Lower lobe of right lung (tissue), 2 donors: ENCODE measurements at places on chromosomes 6 and 20. TPM values are rescaled to one million over a fixed set of nuclear protein-coding genes. Genes with fewer than 3 reads are reported as not detected.

DNA sequence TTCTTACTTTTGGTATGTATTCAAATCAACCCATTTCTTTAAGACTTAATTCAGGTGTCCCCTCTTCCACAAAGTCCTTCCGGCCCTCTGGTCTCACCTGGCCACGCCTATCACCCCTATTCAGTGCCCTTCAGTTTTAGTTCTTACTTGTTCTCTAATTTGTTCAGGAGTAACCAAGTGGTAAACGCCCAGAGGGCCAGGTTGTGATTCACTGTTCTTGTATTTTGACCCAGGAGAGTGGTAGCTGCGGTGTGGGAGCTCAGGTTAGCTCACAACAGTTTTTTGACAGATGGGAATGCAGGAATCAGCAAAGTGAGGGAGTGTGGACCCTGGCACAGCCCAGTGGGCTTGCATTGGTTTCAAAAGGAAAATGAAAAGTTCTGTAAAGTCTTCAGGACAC is 81.7 kb upstream of the RIPOR2 start:
- DNase-seq = no peak

DNA sequence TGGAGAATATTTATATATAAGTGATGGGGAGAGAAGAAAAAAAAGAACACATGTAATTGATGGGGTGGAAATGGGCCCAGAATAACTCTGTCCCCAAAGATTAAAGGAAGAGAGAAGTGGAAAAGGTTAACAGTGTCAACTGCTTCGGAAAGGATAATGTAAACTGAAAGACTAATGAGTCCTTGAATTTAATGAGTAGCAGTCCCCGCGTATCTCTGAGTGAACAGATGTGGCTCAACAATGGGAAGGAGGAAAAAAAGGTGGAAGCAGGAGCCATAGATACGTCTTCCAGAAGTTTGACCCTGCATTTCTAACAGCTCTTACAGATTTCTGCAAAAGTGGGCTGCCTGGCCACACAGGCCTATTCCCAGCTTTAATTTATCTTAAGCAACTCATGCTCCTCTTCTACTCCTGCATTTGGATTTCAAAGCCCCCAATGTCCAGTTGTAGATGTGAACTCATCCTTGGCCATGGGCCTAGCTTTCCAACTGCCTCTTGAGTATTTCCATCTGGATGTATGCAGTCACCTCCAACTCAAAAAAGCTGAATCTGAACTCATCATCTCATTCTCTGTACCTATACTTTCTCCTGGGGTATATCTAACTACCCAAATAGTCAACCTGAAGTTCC is 61.3 kb downstream of the DST start:
- DNase-seq = no peak

GRCh38 chr6:125963817-125964216 is 7.2 kb downstream of the HINT3 start:
- DNase-seq = no peak

Gene TFAP2D
- not detected for total RNA-seq

- no peak for DNase-seq
Observed at GRCh38 chr6:71268735-71269437, 19.7 kb upstream of the OGFRL1 start.

Gene TRIM15
- total RNA-seq = not detected

Gene MUC22
- total RNA-seq = not detected

- no peak for DNase-seq
Observed at GRCh38 chr6:49733680-49734079, 10.5 kb downstream of the CRISP3 start.

- no peak for DNase-seq
Observed at GRCh38 chr20:25129428-25129827, 47.5 kb upstream of the VSX1 start.

GRCh38 chr6:36352477-36353157 is 15.9 kb upstream of the BNIP5 start:
- DNase-seq = no peak

GRCh38 chr20:60591172-60591799 is 633.1 kb downstream of the CDH26 start:
- DNase-seq = no peak

DNA sequence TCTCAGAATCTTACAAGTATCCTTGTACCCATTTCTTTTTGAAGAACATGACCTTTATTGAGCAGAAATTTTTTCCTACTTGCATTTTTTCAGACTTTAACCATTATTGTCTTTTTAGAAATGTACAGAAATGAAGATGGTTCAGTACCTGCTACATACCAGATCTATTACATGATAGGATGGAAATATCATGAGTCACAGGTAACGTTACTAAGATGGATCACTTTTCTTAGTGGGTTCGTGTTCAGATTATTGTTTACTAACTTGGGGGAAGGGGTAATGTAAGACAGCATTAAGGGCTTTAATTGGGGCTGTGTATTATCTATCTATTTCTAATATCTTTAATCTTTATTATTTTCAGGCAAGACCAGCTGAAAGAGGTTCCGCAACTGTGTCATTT is 31.9 kb downstream of the NDUFAF5 start:
- DNase-seq = no peak

DNA sequence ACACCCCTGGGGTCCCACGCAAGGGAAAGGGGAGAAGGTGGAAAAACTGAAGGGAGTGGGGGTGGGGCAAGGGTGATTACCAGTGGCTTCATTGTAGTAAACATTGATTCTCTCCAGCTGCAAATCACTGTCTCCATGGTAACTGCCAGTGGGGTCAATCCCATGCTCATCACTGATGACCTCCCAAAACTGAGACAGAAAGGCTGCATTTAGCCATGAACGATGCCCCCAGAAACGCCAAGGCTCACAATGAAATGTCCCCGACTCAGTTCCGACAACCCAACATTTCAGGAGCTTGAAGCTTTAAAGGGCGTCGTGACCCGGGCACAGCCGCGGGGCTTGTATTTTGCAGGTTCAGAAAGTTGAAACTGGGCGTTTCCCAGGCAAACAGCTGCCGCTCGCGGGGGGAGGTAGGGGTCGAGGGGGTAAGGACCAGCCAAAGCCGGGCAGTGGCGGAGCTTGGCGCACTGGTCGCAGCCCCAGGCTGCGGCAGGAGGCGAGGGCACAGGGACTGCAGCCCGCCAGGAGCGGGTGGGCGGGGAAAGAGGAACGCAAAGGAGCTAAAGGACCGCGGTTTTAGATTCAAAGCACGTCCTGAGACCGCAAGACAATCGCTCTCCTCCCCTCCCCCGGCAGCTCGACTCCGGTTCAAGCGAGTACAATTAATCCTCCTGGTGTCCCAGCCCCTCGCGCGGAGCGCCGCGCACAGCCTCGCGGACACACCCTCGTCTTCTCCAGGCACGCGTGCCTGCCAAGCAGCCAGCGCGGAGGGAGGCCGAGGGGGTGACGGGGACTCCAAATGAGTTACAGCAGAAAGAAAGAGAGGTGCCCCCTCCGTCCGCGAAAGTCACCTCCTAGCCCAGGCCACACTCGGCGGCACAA is 731 bp downstream of the TUBB2B start:
- DNase-seq = no peak

GRCh38 chr6:33799454-33800113 is 4.2 kb downstream of the MLN start:
- DNase-seq = no peak

DNA sequence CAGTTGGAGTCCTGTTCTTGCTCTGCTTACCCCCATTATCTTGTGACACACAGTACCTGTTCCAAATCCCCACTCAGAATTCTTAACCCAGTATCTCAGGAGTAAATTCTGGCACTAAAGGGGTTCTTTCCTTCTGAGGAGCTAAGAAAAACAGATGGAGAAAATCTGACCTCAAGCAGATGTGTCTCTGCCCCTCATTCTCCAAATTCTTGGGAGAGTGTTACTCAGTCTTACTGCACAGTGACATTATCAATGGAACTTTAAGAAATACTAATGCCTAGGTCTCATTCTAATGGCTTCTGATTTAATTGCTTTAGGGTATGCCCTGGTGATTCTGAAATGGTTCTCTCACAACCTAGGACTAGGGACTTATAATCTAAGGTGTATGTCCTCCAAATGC is 40.6 kb upstream of the PTPRK start:
- DNase-seq = no peak

DNA sequence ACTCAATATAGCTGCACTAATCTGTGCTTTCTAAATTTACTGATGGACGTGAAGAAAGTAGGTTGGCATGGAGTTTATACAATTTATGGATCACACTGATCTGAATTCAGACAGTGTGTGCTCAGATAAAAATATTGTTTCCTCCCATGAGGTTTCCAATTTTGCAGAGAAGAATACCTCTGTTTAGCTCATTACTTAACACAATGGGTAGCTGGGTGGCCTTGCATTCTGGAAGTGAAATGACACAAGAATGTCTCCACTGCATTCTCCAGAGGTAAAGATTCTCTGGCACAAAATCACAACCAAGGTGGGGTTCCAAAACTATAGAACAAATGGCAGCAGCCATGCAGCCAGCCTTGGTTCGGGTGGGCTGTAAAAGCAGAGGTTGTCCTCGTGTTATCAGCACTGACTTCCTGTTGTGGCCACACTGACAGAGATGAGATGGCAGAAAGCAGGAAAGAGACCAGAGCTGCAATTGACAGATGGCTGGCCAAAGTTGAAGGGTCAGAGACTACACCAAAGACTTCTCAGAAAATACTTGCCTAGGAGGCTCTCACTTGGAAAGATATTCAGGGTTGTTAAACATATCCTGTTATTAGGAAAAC is 50.2 kb downstream of the HDAC2 start:
- DNase-seq = no peak

- no peak for DNase-seq
Observed at GRCh38 chr6:76835293-76835692, 628.0 kb downstream of the HTR1B start.

Gene HLA-DMB
- 208 TPM for total RNA-seq

- peak; percentile 71 for DNase-seq
Observed at GRCh38 chr6:36735110-36736071, 37.8 kb downstream of the RAB44 start.

Gene TRAPPC3L
- not detected for total RNA-seq

DNA sequence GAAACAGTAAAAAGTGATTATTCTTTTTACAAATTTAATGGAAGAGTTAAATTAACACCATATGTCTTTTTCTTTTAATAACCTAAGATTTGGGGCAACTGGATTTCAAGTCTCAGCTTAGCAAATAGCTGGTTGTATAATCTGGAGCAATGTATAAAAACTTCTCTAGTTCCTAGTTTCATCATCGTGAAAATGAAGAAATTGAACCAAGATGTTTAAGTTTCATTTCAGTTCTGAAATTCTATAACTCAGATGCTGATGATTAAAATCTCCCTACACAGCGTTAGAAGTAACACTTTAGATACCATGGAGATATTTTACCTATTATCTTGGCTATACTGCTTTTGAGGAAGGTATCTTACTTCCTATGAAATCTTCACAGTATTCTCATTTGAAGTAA is 252.0 kb downstream of the KIF16B start:
- no peak for DNase-seq

DNA sequence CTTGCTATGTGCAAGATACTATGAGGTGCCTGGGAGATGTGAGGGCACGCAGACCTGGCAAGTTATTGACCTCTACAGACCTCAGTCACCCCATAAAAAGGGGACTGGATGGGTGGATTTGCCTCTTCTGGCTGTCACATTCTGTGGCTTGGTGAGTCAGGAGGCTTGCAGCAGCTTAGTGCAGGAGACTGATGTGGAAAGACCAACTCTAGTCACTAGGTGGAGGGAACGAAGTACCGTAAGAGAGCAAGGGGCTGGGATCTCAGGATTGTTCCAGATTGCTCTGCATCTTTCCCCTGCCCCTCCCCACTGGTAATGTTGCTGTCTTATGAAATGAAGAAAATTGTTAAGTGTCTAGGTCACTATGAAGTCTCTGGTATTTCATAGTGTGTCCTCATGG is 3.3 kb downstream of the MAPRE1 start:
- DNase-seq = no peak

Gene C20orf144
- total RNA-seq = not detected

Gene UBE3D
- total RNA-seq = 5.3 TPM

GRCh38 chr20:57756213-57756612 is 46.4 kb upstream of the PMEPA1 start:
- no peak for DNase-seq

Gene NT5E
- total RNA-seq = 18.0 TPM

DNA sequence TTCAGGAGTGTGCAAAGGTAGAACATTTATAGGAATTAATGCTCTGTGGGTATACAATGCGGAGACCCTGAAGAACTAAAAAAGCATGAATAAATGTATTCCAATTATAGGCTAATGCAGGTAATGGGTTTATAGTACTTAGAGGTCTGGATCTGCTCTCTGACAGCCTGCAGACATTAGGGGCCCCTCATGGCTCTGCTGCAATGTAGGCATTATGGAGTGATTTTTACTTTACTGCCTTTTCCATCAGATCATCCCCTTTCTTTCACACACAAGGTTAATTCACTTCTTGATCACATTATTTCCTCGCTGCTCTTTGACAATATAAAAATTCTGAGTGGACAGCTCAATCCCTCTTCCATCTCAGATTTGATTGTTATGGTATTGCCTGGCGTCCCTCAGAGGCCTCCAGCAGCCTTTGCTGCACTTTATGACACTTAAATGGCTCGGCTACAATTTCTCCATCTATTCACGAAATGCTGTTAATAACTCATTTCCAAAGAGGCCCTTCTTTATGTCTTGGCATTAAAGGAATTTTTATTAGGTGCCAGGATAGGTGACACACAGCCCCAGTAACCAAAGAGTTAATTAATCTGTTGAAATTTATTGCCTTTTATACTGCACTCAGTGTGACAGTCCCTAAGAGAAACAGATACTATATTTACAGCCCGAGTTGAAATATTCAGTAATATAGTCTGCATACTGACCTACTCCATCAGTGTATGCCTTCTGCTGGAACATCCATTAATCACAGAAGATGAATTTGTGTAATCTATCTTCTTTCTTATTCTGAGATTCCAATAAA is 33.4 kb upstream of the SLC35B3 start:
- DNase-seq = no peak

- no peak for DNase-seq
Observed at GRCh38 chr6:48835421-48835958, 627.6 kb downstream of the MMUT start.

GRCh38 chr6:8852332-8852731 is 417.0 kb upstream of the SLC35B3 start:
- no peak for DNase-seq

DNA sequence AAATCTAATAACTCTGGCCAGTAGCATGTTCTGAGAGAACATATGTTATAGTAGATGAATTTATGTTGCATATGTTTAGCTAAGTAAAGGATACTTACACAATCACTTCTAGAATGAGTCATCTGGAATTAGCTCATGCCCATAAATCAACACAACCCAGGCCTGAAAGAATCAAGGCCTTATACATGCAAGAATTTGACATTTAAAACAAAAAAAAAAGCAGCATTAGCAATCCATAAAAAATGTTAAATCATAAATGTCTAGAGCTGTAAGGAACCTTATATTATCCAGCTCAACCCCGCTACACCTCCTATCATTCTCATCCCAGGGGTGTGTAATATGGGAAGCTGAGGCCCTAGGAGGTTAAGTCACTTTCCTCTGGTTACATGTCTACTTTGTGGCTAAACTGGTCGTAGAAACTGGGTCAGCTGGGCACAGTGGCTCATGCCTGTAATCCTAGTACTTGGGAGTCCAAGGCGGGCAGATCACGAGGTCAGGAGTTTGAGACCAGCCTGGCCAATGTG is 105.2 kb upstream of the CARMIL1 start:
- no peak for DNase-seq

GRCh38 chr20:31764641-31765305 is 25.7 kb downstream of the TPX2 start:
- no peak for DNase-seq
